ENCODE measurements at places on chromosomes 1 and 21. TPM values are rescaled to one million over a fixed set of nuclear protein-coding genes. Genes with fewer than 3 reads are reported as not detected.
A peak's percentile ranks its signal among the peaks of the same experiment; 100 is the strongest.

The PM20D1 gene
- 0.19 TPM for total RNA-seq

The SPAG17 gene
- 0.24 TPM for total RNA-seq

The ENTREP3 gene
- 11.5 TPM for total RNA-seq

The C2CD4D gene
- total RNA-seq, result not detected

The PRKAA2 gene
- 2.1 TPM for total RNA-seq

The B3GALT5 gene
- total RNA-seq, result not detected

The CCDC190 gene
- not detected for total RNA-seq

The TRAF3IP3 gene
- 3.7 TPM for total RNA-seq

The PLEKHA6 gene
- 2.9 TPM for total RNA-seq

The UBXN10 gene
- total RNA-seq, result 0.63 TPM

The CDKN2C gene
- 48.5 TPM for total RNA-seq

The PSRC1 gene
- 1.7 TPM for total RNA-seq

The IFNLR1 gene
- total RNA-seq, result not detected

The TEKT2 gene
- total RNA-seq, result 0.44 TPM

The JAK1 gene
- total RNA-seq, result 194 TPM

GRCh38 chr1:16128338-16128741 lies 27.5 kb downstream of the EPHA2 start:
- no peak for DNase-seq

DNA sequence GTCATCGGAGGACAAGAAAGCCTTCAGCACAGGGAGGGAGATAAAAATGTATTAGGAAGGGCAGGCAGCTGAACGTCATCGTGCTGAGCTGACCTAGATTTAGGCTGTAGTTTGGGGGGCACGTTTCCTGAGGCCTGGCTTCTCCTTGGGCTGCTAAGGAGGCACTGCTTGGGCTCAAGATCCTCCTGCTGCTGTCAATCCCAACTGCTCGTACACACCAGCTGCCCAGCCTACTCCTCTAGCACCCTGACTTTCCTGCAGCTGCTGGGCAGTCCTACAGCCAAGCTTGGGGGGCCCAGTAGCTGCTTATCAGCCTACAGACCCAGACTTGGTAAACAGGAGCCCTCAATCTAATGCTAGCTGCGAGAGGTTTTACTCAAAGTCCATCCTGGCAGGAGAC lies 6.2 kb downstream of the TMEM35B start:
- no peak for DNase-seq

DNA sequence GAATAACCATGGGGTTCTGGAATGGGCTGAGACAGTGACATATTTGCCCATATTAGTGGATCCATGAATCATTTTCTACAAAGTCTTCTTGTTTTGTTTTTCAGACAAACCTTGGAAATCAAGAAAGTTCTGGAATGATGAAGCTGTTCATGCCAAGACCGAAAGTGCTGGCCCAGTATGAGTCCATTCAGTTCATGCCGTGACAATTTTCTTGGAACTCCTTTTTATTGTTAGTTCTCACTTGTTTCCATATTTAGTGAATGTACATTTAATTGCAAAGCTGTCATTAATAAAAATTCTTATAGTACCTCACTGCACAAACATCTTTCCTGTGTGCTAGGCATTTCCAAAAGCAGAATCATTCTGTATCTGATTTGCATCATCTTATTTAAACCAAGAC lies 100.6 kb upstream of the KCNJ15 start:
- no peak for DNase-seq

DNA sequence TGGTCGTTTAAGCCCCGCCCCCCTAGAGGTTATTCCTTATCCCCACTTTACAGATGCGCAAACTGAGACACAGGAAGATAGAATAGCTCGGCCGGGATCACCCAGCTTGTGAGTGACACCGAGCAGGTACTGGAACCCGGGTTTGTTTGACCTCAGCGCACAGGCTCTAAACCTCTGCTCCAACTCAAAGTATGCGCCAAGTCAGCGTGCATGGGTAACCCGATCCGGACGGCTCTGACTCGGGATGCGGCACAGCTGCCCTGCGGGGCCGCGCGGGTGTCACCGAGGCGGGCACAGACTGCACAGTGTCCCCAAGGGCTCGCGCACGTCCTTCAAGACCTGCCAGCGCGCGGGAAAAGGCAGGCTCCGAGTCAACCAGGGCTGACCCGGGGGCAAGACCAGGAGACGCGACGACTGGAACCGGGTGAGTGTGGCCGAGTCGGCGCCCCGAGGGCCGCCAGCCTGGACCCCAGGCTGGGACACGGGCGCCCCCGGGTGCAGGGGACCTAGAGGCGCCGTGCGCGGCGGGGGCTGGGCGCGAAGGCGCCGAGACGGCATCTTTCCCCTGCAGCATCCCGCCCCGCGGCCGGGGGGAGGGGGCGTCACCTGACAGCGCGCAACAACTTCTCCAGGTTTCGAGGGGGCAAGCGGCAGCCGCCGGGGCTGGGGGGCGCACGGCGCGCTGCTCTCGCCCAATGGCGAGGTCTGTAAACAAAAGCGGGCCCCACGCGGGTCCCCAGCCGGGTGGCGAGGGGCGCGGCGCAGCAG lies 101.9 kb upstream of the SOD1 start:
- DNase-seq, result no peak

DNA sequence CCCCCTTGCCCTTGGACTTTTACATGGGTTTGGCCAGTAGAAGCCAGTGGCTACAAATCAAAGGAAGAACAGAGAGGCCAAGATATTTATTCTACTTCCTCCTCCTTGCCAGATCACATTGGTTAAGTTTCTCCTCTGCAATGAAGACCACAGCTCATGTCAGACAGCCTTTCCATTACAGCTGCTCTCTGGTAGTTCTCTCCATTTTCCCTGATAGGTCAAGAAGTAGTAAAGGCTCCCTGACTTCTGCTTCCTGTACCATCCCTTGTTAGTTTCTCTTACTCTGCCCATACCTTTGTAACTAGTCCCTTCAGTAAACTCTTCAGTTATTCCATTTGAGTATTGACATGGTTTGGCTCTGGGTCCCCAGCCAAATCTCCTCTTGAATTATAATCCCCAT lies 27.8 kb downstream of the NME7 start:
- no peak for DNase-seq

- DNase-seq, result peak; percentile 8
Measured at GRCh38 chr21:46122758-46123683, 25.1 kb downstream of the COL6A2 start.

GRCh38 chr1:33182401-33182841 lies 578 bp upstream of the TRIM62 start:
- DNase-seq, result no peak

DNA sequence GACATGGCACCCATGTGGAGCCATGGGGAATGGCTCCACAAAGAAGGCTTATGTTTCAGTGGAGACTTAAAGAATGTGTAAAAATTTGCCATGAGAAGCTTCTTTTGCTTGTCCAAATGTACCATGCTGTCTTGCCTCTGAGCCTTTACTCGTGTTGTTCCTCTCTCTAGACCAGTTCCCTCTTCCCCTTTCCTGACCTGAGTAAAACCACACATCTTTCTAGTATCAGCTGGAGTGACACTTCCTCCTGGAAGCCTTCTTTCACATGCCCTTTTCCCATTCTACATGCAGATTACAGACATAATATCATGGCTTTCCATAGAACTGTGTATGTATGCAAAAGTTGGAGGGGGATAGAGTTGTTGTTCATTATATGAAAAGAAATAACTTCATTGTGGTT lies 13.6 kb upstream of the GPX7 start:
- no peak for DNase-seq

DNA sequence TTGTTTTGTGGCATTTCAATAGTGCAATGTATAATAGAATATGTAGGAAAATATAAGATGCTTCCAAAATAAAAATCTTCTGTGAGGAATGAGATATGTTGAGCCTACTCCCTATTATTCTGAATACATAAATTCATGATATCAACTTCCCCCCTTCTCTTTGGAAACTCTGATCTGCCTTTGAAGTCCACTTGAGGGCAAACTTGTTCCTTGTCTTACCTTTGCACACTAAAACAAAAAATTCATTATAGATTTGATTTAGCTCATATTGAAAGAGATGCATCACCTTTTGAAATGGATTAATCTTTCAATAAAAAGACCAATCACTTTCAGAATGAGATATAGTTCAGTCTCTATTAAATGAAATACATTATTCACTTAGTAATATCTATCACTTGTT lies 580.7 kb upstream of the ADGRL4 start:
- no peak for DNase-seq

- DNase-seq, result no peak
Measured at GRCh38 chr1:29688471-29689365, 452.4 kb downstream of the PTPRU start.

- no peak for DNase-seq
Measured at GRCh38 chr1:8527941-8528340, 210.0 kb downstream of the SLC45A1 start.

- DNase-seq, result no peak
Measured at GRCh38 chr1:97505289-97505688, 415.5 kb downstream of the DPYD start.

DNA sequence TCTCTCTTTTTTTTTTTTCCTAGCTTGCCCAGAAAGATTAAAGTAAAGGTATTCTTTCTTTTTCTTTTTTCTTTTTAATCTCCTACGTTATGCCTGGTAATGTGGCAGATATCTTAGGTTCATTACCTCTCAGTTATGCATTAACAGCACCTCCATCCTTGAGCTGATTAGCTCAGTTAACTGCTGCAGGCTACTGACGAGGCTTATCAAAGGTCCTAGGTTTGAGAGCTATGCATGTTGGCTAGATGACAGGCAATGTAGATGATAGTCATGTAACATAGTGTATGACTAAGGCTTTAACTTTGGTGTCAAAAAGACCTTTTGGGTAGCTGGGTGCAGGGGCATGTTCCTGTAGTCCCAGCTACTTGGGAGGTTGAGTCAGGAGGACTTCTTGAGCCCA lies 53.7 kb upstream of the CACYBP start:
- no peak for DNase-seq

- no peak for DNase-seq
Measured at GRCh38 chr1:87061742-87062156, 147.3 kb downstream of the HS2ST1 start.

- no peak for DNase-seq
Measured at GRCh38 chr1:31230378-31230777, 9.3 kb downstream of the NKAIN1 start.

DNA sequence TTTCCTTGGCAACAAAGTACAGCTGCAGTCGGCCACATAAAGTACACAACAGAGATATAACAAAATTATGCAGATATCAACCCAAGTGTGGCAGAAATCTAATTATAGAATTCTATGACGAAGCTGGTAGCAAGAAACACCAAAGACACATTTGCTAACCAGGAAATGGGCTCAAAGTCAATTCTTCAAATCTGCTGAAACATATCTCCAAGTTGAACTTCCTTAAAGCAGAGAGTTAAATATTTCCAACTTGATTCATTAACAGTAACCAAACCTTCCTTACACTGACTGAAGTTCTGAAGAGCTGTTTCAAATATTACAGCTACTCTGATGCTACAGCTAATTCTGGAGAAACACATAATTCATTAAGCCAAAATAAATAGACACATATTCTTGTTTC lies 67.6 kb upstream of the SDC3 start:
- DNase-seq, result no peak

DNA sequence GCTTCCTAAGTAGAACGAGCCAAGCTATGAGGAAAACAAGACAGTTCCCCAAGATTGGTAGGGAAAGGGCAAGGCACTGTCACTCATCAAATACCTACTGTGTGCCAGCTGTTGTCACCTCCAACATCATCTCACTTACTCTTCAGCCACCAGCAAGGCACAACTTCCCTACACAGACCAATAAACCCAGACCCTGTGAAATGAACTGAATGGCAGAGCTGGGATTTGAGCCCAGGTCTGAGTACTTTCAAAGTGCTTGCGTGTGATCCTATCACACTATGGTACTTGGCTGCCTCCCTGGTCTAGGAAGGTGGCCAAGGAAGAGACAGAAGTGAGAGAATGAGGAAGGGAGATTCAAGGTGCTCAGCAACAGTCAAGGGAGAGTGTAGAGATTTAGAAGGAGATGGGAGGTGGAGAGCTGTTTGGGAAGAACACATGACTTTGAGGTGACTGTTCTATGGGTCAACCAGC lies 16.7 kb upstream of the TRIM63 start:
- DNase-seq, result no peak

GRCh38 chr1:78892260-78892840 lies 114.2 kb downstream of the ADGRL4 start:
- DNase-seq, result no peak

GRCh38 chr1:1093610-1093943 lies 19.5 kb upstream of the RNF223 start:
- DNase-seq, result no peak

GRCh38 chr1:77926561-77927357 lies 38.3 kb downstream of the NEXN start:
- no peak for DNase-seq

- DNase-seq, result no peak
Measured at GRCh38 chr1:203361945-203362719, 11.2 kb upstream of the FMOD start.

GRCh38 chr1:220335668-220336067 lies 63.4 kb upstream of the RAB3GAP2 start:
- DNase-seq, result no peak

DNA sequence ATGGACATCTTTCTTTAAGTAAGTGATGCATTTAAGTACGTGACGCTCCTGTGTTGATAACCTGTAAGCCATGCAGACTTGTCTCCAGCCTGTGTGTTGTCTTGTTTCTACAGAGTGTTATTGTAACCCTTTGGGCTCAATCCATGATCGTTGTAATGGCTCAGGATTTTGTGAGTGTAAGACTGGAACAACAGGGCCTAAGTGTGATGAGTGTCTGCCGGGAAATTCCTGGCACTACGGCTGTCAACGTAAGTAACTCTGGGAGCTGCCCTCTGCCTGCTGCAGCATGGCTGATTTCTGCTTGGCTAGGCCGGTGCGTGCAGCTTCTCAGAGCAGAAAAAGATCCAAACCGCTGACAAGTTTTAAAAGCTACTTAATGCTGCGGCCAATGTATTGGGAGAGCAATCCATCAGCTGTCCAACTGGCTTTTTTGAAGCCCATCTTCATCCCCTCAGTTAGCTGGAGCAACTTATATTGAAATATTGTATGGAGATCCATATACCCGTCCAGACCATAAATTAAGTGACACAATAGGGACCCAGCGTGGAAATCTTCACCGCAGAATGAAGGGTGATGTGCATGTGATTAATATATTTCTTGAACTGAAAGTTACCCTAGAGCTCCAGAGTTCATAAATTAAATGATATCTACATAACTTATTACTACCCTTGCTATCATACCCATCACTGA lies 295.9 kb downstream of the NTNG1 start:
- no peak for DNase-seq

DNA sequence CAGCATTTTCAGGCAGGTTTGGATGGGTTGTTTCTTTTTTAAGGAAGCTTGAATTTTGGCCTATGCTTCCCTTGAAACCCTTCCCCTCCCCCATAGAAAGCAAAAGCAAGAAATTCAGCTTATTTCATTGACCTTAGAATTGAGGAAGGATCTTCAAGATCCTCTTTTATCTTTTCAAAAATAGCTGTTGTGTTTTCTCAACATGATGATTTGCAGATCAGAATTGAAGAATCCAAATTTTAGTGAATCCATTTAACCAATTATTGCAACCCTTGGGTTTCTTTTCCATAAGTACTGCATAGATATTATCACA lies 73.7 kb downstream of the LRRC8C start:
- no peak for DNase-seq

GRCh38 chr1:227369102-227369760 lies 50.9 kb upstream of the CDC42BPA start:
- DNase-seq, result no peak

All from omental fat pad (tissue), 4 donors.